ENCODE measurements at places on chromosomes 7 and 10.

- peak; percentile 66 for DNase-seq
Measured at GRCh38 chr7:30238721-30239441, 45.5 kb upstream of the ZNRF2 start.

GRCh38 chr7:128763541-128763940 is 12.1 kb downstream of the OPN1SW start:
- DNase-seq, result no peak

GRCh38 chr7:6320791-6321190 is 48.4 kb upstream of the CYTH3 start:
- DNase-seq, result no peak

DNA sequence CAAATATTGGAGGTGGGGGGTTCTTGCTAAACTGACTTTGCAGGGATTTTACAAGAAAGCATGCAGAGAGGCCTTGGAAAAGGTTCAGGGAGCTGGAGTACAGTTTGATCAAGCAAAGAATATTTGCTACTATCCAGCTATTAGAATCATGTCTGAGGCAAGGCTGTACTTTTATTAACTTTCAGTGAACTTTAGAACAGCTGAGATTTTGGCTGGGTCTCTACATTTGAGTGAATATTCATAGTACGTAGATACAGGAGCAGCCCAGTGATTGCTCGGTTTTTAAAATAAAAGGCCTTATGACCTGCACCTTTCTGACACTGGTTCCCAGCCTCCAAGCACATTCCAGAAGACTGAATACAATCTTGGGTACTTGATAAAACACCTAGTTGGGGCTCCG is 496.8 kb upstream of the AKR1E2 start:
- no peak for DNase-seq

DNA sequence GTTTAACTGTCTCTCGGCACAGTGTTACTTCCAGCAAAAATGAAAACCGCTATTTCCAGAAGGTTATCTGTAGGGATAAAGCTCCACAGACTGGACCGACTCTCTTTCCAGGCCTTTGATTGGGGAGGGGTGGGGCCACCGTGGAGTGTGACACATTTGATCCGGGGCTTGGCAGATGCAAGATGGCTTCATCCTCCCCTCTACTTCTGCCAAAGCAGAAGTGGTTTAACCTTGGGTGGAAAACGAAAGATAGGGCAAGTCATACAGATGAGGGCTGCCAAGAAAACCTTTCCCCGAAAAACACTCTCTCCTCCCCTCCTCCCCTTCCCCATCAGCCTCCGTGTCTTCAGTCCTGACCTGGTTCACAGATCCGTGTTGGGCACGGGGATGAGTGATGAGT is 139.7 kb upstream of the SH2B2 start:
- no peak for DNase-seq

DNA sequence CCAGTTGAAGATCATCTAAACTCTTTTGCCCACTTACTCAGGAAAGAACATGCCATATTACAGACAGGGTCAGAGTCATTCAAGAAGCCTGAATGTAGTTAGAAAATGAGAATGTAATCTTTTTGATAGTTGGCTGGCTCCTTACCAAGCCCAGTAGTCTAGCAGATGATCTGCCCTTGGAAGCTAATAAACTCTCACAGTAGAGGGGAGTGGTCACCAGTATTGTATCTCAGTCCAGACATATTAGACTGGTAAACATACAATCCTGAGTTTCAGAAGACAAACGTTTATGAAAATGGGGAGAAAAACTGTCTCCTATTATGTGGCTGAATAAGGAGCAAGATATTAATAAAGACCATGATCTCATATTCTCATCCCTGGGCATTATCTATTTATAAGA is 65.3 kb downstream of the SEPTIN7 start:
- no peak for DNase-seq

DNA sequence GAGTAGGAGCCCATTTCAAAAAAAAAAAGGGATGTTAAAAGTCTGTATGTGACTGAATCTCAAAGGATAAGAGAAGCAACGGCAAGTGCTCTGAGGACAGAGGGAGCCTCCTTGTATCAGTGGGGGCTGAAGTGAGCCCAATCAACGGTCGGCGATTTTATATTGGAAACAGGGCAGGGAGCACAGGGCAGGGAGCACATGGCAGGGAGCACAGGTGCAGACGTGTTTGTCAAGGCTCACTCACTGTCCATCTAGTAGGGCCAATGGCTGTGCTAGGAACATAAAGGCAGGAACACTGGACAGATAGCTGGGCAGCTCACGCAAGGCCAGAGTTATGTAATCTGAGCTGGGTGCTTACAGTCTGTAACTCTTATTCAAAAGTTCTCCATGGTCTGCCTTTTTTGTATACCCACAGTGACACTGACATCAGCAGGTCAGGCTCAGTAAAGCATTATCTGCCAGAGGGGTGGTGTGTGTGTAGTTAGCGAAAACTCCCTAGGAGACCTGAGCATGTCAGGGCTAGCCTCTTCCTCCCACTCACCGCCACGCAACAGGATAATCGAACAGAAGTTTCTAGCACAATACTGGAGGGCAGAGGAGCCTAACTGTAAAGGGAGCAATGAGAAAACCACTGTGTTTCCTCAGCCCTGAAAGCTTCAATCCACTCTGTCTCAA is 15.4 kb downstream of the AKR1B1 start:
- DNase-seq, result no peak

DNA sequence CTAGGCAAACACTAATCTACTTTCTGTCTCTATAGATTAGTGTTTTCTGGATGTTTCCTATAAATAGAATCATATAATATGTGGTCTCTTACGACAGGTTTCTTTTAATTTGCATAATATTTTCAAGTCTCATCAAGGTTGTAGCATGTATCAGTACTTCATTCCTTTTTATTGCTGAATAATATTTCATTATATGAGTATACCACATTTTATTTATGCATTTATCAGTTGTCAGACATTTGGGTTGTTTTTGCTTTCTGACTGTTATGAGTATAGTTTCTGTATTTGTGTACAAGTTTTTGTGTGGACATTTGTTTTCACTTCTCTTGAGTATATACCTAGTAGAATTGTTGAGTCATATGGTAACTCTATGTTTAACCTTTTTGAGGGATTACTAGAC is 48.2 kb downstream of the SHOC2 start:
- DNase-seq, result no peak

DNA sequence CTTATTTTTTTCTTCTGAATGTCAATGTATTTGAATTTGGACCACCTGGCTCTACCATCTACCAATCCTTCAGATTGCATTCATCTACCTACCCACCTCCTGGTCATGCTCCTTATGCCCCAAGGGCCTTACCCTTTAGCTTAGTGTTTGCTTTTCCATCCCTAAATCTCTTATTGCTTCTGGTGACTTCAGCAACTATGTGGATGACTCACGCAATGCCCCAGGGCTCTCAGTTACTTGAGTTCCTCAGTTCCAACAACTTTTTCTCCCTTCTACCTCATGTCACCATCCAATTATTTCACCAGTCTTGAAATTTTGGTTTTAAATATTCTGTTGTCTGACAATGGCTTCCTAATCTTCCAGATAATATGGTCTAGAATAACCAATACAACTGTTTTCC is 118.9 kb downstream of the CFAP58 start:
- DNase-seq, result peak; percentile 83

GRCh38 chr7:35702541-35702940 is 7.6 kb upstream of the HERPUD2 start:
- DNase-seq, result no peak

DNA sequence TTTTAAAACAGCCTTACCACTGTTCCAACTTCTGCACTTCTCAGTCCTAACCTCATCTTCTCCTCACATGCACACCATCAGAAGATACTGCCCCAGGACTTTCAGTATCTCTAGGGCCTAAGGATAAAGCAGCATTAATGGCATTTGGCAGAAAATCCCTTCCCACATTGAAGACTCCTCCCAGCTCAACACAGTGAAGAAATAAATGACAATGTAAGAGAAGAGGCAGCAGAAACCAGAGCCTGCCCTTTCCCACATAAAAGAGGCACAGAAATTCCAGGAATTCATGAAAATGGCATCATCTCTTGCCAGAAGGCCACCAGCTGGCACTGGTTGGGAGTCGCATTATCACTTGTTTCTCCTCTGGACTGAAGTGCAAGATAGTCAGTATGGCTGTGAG is 3.7 kb downstream of the GCC1 start:
- DNase-seq, result no peak

GRCh38 chr7:154927624-154928125 is 75.2 kb downstream of the PAXIP1 start:
- DNase-seq, result peak; percentile 74
